ENCODE measurements at places on chromosomes 11 and 22.

GRCh38 chr22:29128891-29129807, 56.3 kb downstream of the KREMEN1 start:
- peak; percentile 65 for DNase-seq

DNA sequence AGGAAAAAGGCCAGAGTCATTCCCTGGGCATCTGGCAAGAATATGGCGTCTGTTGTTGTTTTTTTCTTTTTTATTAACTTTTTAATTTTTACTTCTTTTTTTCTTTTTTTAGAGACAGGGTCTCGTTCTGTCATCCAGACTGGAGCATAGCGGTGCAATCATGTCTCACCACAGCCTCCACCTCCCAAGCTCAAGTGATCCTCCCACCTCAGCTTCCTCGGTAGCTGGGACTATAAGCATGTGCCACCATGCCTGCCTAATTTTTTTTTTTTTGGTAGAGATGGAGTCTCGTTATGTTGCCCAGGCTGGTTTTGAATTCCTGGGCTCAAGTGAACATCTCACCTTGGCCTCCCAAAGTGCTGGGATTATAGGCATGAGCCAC, 54.0 kb upstream of the PRDM11 start:
- no peak for DNase-seq

DNA sequence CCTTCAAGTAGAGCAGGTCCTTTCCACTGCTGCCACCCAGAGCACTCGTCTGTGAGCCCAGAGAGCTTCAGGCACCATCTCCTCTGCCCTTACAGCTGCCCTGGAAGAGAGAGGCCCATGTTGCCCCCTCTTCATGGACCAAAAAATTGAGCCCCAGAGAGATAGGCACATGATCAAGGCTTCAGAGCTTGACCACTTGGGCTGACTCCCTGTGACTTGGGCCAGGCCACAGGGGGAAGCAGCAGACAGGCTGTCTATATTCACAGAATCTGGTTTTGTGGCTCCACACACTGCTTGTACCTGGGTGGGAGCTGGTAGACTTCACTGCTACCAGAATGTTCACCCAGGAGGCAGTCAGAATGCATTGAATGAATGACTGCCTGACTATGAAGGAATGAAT, 58.2 kb downstream of the SMIM38 start:
- DNase-seq: no peak

DNA sequence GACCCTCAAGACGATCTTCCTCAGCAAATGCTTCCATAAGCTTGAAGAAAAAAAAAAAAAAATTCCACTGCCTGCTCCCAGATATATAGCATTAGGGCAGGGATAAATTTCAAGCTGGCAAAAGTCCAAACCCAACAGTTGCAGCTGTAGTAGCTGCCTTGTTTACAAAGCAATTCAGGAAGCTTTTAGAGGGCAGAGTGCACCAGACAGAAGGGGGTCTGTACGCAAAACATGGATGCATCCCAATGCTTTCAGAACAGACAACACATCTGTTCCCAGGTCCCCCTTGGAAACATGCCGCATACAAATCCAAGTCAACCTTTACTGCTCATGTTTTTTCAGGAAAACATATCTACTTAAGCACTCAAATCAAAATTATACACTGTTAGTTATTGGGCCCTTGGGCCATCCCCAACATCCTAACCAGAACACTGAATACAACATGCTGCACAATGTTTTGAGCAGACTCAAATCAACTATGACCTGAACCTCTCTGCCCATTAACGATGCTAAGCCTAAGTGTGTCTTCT, 94.5 kb downstream of the CADM1 start:
- peak; percentile 94 for DNase-seq

- no peak for DNase-seq
Measured at GRCh38 chr22:48473202-48473601, 1354.5 kb downstream of the BRD1 start.

GRCh38 chr22:44445731-44446130, 52.3 kb downstream of the RTL6 start:
- DNase-seq: no peak

GRCh38 chr22:28410050-28410816, 269.4 kb downstream of the TTC28 start:
- DNase-seq: no peak

- no peak for DNase-seq
Measured at GRCh38 chr11:69657456-69657910, 16.5 kb downstream of the CCND1 start.

DNA sequence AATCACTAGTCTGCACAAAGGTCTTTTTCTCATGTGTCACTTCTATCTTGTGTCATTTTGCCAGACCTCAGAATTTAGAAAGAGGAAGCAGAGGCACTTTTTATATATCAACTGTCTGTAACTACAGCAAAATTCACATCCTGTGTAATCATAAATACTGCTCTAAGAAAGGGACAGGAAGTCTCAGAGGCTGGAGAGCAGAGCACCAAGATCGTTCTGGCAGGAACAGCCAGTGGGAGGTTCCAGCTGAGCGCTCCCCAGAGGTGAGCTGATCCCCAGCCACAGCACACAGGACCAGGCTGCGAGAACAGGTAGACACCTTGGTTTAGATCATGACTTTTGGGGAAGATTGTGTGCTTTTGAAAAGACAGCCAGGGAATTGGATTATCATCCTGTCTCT, at the start of gene MS4A7:
TSS of gene MS4A7 (plus strand) at position 179 of the 400 bp plus-strand sequence. CDS start 4,610 bp downstream, outside the sequence.
- DNase-seq: no peak
